ENCODE measurements at places on chromosomes 2 and 18. TPM values are rescaled to one million over a fixed set of nuclear protein-coding genes. Genes with fewer than 3 reads are reported as not detected.

DNA sequence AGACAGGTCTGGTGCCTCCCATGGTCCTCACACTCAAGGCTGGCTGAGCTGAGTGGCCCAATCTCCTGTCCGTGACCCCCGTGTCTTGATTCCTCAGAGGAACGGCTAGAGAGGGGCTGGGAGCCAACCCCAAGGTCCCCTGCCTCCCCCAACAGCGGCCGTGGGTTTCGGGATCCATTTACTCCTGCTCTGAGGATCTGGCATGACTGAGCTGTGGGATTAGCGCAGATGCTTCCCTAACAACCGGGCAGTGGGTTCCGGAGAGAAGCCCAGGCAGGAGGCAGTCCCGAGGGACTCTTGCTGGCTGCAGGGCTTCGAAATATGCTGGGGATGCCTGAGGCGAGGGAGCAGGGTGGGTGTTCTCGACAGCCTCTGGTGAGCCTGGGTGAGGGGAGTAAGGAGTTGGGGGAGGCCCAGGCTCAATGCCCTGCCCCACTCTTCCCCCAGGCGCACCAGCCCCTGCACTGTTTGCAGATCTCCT is 18.9 kb downstream of the GPR35 start:
- H3K27ac ChIP-seq, result no peak overlapping the region
- H3K27me3 ChIP-seq, result no peaks in the 10 kb centered on the region
- no peak for DNase-seq
- H3K36me3 ChIP-seq, result no peaks in the 10 kb centered on the region

- no peaks in the 10 kb centered on the region for H3K4me1 ChIP-seq
- no peaks in the 10 kb centered on the region for H3K36me3 ChIP-seq
- no peak for DNase-seq
- H3K27ac ChIP-seq, result no peak overlapping the region
- no peaks in the 10 kb centered on the region for H3K27me3 ChIP-seq
These were observed 35.7 kb downstream of the GCG start for GRCh38 chr2:162116352-162116751.

DNA sequence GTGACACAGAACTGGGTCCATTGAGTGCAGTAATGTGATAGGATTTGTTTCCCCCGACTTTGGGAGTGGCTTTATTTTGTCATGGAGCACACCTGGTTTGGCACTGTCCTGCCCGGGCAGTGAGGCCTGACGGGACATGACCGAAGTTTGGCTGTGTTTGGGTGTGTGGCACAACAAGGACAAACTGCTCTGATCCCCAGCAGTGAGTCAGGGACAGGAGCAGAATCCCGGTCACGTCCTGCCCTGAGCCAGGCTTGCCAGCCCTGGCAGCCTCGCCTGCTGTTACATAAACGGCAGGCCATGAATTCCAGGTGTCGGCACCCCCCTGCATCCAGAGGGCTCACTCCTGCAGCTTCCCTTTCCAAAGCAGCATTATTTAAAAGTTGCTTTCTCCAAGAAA is 45.7 kb downstream of the IMPA2 start:
- no peaks in the 10 kb centered on the region for H3K36me3 ChIP-seq
- H3K27ac ChIP-seq, result no peak overlapping the region
- no peaks in the 10 kb centered on the region for H3K4me1 ChIP-seq
- H3K4me3 ChIP-seq, result no peak overlapping the region
- no peak for DNase-seq
- no peaks in the 10 kb centered on the region for H3K27me3 ChIP-seq

DNA sequence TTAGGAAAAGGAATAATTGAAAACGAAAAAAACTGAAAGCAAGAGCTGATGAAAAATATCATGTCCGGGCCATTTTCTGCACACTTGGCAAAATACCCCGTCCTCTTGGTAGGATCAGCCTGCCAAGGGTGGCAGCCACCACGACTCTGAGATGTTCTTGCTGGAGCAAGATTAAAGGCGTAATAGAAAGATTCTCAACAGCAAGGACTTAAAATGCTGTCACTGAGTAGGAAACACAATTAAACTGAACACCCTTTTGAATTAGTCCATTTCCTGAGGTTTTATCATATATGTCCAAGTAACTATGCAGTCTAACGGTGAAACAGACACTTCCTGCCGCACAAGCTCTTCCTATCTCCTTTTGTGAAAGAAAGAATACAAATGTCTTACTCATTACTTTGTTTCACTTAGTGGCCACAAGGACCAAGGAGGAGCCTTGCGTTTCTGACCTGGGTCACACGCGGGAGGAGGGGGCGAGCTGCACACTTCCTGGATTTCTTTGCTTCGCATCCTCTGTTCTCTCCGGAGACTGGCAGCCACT is 222.7 kb downstream of the PIEZO2 start:
- DNase-seq, result no peak
- H3K4me1 ChIP-seq, result no peaks in the 10 kb centered on the region
- no peak overlapping the region for H3K27ac ChIP-seq
- no peaks in the 10 kb centered on the region for H3K27me3 ChIP-seq
- H3K36me3 ChIP-seq, result no peaks in the 10 kb centered on the region

TMX3 gene
- total RNA-seq, result 69.2 TPM

IMPA2 gene
- 2.1 TPM for total RNA-seq
